ENCODE measurements at places on chromosomes 4 and X.
A peak's percentile ranks its signal among the peaks of the same experiment; 100 is the strongest.

- peak; percentile 68 for DNase-seq
Observed at GRCh38 chr4:2353222-2354107, 65.0 kb downstream of the ZFYVE28 start.

GRCh38 chr4:26093551-26093950 lies 179.5 kb downstream of the SMIM20 start:
- no peak for DNase-seq

DNA sequence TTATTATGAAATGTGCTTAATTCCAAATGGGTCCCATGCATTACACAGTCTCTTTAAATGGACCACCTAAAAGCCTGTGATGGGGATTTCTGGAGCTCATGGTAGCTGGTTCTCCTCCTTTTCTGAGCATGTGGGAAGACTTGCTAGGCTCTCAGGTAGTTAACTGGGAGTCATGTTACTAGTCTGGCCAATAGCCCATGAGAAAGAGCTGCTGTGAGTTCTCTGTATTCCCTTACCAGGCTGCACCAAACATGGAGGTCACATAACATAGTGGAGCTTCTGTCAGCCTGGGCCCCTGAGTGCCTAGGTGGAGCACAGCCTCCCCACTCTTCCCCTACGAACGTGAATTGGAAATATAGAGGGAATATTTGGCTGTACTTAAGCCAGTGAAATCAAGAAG lies 198.4 kb downstream of the MAML3 start:
- no peak for DNase-seq

- no peak for DNase-seq
Observed at GRCh38 chrX:138034136-138034535, 468.2 kb downstream of the ZIC3 start.

GRCh38 chr4:10106421-10107039 lies 10.1 kb downstream of the WDR1 start:
- no peak for DNase-seq

- DNase-seq = no peak
Observed at GRCh38 chr4:95124906-95125504, 367.2 kb downstream of the BMPR1B start.

DNA sequence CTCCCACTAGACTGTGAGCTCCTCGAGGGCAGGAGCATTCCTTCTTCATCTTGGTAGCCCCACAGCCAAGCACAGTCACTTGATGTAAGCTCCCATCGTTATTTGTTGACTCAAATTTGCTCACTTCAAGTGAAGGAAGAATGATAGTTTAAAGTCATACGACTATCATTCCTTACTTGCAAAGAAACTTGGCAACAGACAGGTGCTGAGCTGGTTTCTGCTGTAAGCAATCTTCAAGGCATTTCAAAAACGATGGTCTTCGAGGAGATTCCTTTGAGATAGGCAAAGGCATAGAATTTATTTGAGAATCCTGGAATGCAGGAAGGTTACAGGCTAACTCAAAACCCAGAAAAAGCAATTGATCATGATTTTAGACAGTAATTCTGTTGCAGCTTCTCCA lies 64.8 kb downstream of the QDPR start:
- no peak for DNase-seq

- no peak for DNase-seq
Observed at GRCh38 chr4:31005037-31005436, 284.9 kb downstream of the PCDH7 start.

DNA sequence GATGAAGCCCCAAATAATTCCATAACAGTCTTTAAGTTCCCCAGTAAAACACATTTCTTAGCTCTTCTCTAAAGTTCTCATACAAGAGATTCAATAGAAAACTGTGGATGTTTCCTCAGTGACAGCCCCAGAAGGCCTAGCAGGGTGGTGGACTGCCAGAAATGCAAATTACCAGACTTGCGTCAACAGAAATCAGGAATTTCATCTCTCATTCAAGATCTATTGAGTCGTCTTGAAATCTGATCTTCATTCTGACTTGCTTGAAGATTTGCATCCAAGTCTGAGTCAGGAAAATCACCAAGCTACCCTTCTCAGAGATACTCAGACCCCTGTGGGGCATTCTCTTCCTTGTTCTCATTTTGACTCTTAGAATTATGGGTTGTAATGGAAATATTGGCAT lies 68.9 kb upstream of the NDP start:
- DNase-seq = no peak

DNA sequence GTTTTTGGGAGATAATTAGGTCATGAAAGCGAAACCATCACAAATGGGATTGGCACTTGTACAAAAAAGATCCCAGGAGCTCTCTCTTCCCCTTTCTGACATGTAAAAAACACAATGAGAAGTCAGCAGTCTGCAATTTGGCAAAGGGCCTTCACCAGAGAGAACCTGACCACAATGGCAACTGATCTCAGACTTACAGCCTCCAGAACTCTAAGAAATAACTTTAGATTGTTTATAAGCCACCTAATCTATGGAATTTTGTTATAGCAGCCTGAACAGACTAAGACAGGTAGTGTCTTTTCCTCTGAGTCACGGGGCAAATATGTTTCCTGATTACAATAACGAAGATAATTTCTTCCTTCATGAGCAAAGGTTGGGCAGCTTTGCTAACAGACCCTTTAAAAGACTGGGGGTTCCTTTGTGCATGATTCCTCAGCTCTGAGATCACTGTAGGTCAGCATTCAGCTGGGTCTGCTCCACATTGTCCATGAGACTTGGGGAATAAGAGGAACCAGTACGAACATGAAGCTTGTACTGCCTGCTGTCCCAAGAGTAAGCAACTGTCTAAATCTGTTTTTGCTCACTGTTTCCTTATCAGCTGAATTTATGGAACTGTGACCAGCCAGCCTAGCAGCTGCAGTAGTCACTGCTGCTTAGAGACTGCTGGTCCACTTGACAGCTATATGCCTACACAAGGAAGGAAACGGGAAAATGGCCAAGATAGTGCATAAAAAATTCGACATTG lies 191.6 kb downstream of the ANAPC10 start:
- DNase-seq = no peak

DNA sequence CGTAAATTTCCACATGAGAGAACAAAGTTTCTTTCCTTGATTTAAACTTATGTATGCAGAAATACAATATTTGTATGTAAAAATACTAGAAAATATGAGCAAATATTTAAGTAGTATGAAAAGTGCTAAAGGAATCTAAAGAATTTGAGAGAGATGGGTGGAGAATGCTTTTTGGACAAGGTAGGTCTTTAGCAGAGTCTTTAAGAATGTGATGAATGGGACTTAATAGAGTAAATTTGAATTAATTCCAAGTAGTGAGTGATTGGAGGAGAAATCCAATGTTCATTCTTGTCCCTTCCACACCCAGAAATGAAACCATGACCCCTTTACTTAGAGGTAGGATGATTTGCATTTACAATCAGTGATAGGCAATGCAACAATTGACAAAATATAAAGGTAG lies 570.9 kb upstream of the ZFP42 start:
- no peak for DNase-seq

DNA sequence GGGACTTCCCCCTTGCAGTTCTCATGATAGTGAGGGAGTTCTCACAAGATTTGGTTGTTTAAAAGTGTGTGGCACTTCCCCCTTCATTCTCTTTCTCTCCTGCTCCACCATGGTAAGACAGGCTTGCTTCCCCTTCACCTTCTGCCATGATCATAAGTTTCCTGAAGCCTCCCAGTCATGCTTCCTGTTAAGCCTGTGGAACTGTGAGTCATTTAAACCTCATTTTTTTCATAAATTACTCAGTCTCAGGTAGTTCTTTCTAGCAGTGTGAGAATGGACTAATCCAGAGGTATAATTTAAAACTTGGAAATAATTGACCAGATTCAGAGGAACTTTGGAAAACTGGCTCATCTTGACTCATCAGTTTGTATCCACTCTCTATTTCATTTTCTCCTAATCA lies 129.0 kb downstream of the TMEM47 start:
- no peak for DNase-seq

GRCh38 chr4:26385690-26386089 lies 64.9 kb downstream of the RBPJ start:
- no peak for DNase-seq

- DNase-seq = no peak
Observed at GRCh38 chrX:143663755-143664154, 27.9 kb upstream of the SLITRK4 start.

DNA sequence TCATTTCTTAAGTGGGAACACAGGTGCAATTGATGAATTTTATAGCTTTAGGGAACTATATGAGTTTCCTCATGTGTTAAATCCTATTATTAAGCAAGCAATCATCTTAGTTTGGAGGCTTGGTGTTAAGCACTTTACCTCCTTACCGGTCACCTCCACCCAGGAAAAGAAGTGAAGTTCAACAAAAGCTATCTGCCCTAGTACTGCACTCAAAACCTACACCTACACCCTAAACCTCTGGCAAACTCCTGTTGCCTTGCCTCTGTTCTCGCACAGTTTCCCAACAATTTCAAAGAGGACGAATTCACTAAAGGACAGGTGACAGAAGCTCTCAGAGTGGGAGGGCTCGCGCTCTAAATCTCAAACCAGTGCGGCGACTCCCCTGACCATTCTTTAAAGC lies 85.7 kb upstream of the TENT5D start:
- no peak for DNase-seq

DNA sequence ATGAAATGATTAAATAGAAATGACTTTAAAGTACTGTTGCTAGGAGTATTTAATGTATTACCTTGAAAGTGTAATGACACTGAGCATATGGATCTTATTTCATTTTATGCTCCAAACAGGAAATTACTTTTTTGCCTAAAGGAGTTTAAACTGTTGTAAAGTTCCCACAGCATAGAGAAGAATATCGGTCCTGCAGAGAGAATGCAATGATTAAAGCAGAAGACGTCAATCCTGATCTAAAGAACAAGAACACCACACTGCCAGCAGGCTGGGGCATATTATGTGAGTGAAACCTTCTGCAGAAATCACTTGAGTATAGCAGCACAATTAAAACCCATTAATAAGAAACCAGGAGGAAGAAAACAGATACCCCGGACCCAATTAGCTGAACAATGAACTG lies 72.8 kb upstream of the CAMK2D start:
- no peak for DNase-seq

- DNase-seq = no peak
Observed at GRCh38 chr4:37993806-37994205, 33.6 kb downstream of the PTTG2 start.

- no peak for DNase-seq
Observed at GRCh38 chr4:85151786-85152185, 185.3 kb upstream of the WDFY3 start.

- no peak for DNase-seq
Observed at GRCh38 chr4:6703786-6704185, 5.9 kb downstream of the MRFAP1L1 start.

GRCh38 chr4:83625821-83626220 lies 89.9 kb downstream of the GPAT3 start:
- no peak for DNase-seq

- no peak for DNase-seq
Observed at GRCh38 chr4:100489305-100489704, 28.5 kb downstream of the EMCN start.

DNA sequence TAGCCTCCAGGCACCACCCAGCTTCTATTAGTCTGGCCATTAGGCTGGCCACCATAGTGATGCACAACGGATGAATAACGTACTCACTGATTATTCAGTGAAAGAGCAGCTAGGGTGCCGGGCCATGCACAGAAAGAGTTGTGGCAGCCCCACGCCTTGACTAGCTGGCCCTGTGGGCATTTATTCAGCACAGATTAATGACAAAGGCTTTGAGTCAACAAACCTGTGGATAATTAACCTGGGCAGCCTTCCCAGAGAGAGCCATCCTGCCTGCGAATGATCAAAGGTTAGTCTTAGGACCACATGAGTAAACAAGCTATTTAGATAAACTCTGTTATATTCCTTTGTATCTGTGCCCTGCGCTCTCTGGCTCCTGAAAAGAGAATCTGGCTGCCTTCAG lies 37.2 kb downstream of the MAP9 start:
- DNase-seq = no peak

- no peak for DNase-seq
Observed at GRCh38 chrX:53678667-53679066, 7.9 kb downstream of the HUWE1 start.
